CD4-positive, alpha-beta T cell treated with Interleukin-12 subunit alpha and Interleukin-12 subunit beta, for 1 hour (primary cell): ENCODE measurements at places on chromosomes 7 and 10.

GRCh38 chr7:46015107-46015868 is 94.2 kb upstream of the IGFBP3 start:
- DNase-seq = no peak

GRCh38 chr7:28961972-28962371 is 3.8 kb upstream of the TRIL start:
- no peak for DNase-seq

DNA sequence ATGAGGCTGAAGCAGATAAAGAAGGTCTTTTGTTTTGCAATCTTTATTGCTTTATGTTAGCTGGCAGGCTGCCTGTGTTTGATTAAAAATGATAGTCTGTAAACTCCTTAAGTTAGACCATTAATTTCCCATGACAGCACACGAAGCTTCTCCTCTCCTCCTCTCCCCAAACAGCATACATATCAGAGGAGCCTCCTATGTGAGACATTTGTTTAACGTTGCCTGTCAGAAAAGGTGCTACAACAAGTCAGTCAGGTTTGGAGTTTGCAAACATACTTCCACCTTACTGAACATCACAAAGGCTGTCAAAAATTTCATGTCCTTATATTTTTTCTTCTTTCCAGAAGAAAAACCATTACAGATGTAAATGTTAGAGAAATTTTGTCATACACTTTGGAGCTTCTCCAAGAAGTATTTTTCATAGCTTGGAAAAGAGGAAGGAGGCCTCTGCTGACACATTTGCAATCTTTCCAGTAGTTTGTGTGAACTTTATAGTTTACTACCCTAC is 393.1 kb downstream of the EXOC4 start:
- no peak for DNase-seq

DNA sequence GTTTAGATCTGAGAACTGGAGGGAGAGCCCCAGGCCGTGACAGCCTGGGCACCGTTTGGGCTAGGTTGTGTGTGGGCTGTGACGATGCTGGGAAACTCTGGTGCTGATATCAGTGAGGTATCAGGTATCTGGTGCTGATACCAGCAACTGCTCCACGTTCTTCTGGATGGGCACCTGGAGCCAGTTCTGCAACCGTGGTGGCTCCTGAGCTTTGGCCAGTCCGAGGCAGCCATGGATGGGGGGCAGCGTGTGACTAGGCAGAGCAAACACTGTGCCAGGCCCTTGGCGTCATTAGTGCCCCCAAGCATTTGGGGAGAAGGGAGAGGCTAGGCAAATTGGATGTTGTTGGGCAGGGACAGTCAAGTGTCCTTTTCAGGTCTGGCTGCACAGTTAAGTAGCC is 57.9 kb downstream of the ZNF467 start:
- DNase-seq = peak; percentile 10
